KG1 (cell line): ENCODE measurements at places on chromosomes 13 and 19.

DNA sequence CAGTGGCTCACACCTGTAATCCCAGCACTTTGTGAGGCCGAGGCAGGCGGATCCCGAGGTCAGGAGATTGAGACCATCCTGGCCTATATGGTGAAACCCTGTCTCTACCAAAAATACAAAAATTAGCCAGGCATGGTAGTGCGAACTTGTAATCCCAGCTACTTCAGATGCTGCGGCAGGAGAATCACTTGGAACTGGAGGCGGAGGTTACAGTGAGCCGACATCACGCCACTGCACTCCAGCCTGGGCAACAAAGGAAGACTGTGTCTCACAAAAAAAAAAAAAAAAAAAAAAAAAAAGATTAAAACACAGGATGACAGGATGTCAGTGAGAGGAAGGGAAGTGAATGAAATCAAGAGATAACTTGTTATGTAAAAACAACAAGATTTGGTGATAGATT, 1158.5 kb downstream of the PCDH9 start:
- no peak for DNase-seq

DNA sequence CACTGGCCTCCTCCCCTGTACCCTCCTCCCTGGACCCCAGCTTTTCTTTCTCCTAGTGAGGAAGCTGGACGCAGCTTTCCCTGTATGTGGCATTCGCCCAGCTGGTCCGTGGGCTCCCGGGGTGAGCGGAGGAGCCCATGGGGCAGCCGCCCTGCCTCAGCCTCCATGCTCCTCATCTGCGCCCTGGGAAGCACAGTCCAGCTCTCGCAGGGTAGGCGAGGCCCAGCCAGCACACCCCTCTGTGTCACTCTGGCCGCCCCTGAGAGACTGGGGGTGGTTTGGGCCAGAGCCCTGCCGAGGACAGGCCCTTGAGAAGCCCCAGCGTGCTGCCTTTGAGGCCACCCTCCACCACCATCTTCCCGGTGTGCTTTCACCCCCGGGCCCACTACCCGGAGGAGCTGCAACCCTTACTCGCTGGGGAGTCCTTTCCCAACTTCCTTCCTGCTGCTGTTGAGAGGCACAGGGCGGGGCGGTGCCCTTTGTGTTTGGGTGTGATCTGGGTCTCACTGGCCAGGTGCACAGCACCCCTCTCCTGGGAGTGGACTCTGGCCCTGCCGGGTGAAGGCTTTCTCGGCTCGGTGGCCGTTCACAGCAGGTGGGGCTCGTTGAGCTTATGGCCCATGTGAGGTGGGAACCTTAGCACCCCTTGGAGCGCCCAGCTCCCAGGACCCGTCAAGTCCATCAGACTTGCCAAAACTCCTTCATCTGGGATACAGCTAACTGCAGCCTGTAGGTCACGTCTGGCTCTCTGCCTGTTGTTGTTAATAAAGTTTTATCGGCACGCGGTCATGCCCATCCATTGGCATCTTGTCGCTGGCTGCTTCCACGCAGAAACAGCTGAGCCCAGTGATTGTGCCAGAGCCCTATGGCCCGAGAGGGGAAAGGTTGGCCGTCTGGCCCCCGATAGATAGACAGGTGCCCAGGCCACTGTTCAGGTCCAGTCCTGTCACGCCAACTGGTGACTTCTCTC, 3.2 kb downstream of the NCLN start:
- no peak for DNase-seq

DNA sequence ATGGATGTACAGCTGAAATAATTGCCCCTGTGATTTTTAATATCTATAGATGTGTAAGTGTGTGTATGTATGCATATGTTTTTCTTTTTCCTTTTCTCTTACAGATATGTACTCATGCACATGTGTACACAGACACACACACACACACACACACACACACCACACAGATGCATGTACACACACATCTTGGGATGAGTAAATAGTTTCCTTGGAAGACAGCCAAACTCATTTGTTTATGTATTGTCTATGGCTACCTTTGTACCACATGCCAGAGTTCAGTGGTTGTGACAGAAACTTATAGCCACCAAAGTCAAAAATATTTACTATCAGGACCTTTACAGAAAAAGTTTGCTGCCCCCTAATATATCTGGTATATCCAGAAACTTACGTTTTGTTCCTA, 192.6 kb downstream of the MAB21L1 start:
- DNase-seq: no peak

DNA sequence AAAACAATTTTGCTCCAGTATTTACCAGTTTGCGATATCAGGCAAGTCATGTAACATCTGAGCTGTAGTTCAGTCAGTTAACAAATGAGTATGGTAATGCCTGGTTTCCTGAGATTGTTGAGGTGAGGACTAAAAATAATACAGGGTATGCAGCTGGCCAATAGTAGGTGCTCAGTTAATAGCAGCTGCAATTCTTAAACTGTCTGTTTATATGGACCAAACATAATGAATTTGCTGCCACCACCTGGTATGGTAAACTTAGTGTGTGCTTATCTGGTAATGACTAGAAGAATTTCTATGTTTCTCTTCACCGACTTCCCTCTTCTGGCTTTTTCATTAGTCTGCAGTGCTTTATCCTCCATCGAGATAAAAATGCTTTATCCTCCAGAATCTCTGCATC, 9.1 kb downstream of the ZMYM2 start:
- DNase-seq: no peak

- DNase-seq: no peak
Measured at GRCh38 chr13:109747524-109747923, 38.9 kb downstream of the IRS2 start.

DNA sequence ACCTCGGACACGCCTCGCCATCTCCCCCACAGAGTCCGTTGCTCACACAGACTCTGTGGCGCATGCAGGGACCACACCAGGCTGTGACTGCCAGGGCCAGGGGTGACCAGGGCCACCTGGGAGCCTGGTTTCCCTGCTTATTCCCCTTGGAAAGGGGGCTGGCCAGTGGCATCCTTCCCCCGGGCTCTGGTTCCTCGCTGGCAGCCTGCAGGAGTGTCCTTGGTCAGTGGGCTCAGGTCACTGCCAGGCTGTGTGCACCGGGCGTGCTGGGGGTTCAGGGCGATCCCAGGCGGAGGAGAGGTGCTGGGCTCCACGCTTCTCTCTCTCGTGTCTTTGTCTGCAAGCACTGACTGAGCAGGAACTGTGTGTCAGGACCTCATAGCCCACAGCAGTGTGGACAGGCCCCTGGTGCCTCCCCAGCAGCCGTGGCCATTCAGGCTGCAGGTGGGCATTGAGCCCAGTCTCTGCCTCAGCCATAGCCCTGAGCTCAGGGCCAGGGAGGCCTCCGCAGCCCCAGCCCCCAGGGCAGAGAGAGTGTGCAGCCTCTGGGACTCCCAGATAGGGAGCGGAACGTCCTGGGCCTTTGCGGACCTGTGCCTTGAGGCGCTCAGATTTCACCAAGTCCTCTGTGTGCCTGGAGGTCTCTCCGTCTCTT, 6.5 kb downstream of the PIAS4 start:
- no peak for DNase-seq
